ENCODE measurements at places on chromosomes 16 and 17. TPM values are rescaled to one million over a fixed set of nuclear protein-coding genes. Genes with fewer than 3 reads are reported as not detected.

NACA2 gene
- total RNA-seq: not detected

ZNF624 gene
- total RNA-seq: 0.60 TPM

ZNF287 gene
- total RNA-seq: 0.25 TPM

SLC6A2 gene
- total RNA-seq: not detected

SLX4 gene
- 2.8 TPM for total RNA-seq

TPPP3 gene
- 0.40 TPM for total RNA-seq

DPEP3 gene
- not detected for total RNA-seq

CACNG1 gene
- total RNA-seq: not detected

IFT20 gene
- total RNA-seq: 24.2 TPM

EFCAB3 gene
- total RNA-seq: not detected

ACAP1 gene
- total RNA-seq: 3.4 TPM

EME1 gene
- 0.13 TPM for total RNA-seq

SLC38A10 gene
- total RNA-seq: 101 TPM

TMC5 gene
- 0.15 TPM for total RNA-seq

MEAK7 gene
- 2.9 TPM for total RNA-seq

CD79B gene
- total RNA-seq: 0.81 TPM

KCTD19 gene
- not detected for total RNA-seq

PDILT gene
- not detected for total RNA-seq

WFDC1 gene
- 1.4 TPM for total RNA-seq

IL34 gene
- 0.58 TPM for total RNA-seq

EFNB3 gene
- 0.63 TPM for total RNA-seq

HSD17B2 gene
- total RNA-seq: 82.7 TPM

CETP gene
- 3.8 TPM for total RNA-seq

AOC3 gene
- 8.6 TPM for total RNA-seq

OR3A3 gene
- not detected for total RNA-seq

CLDN7 gene
- 20.5 TPM for total RNA-seq

ST6GALNAC2 gene
- total RNA-seq: 4.0 TPM

HEATR9 gene
- total RNA-seq: not detected

PLEKHH3 gene
- total RNA-seq: 27.6 TPM

TMEM100 gene
- 7.0 TPM for total RNA-seq

TEKT3 gene
- not detected for total RNA-seq

CCDC144A gene
- 0.43 TPM for total RNA-seq

MILR1 gene
- total RNA-seq: 0.33 TPM

PLA2G10 gene
- total RNA-seq: not detected

ZC3H18 gene
- total RNA-seq: 18.1 TPM

CDK3 gene
- 3.6 TPM for total RNA-seq

TLCD1 gene
- 4.8 TPM for total RNA-seq

NPIPA5 gene
- total RNA-seq: 0.50 TPM

C16orf54 gene
- total RNA-seq: 0.53 TPM

NLRC3 gene
- 0.81 TPM for total RNA-seq

TEX14 gene
- 0.05 TPM for total RNA-seq

BCAR1 gene
- total RNA-seq: 39.2 TPM

RHBDL1 gene
- total RNA-seq: 1.1 TPM

KRT32 gene
- total RNA-seq: not detected

KRTAP2-2 gene
- total RNA-seq: not detected

HLF gene
- 65.8 TPM for total RNA-seq

CIBAR2 gene
- not detected for total RNA-seq

BIRC5 gene
- total RNA-seq: 0.88 TPM

CDYL2 gene
- 5.4 TPM for total RNA-seq

CDH13 gene
- total RNA-seq: 0.18 TPM

CEP295NL gene
- total RNA-seq: 0.33 TPM

TMEM114 gene
- not detected for total RNA-seq

NGFR gene
- 14.0 TPM for total RNA-seq

CES4A gene
- 67.7 TPM for total RNA-seq

FKBP10 gene
- 5.1 TPM for total RNA-seq

NR1D1 gene
- total RNA-seq: 18.6 TPM

CSH2 gene
- total RNA-seq: not detected

TERB1 gene
- total RNA-seq: not detected
